Activated T-helper 2 cell treated with anti-CD3 and anti-CD28 coated beads, Interferon-gamma antibody, Interleukin-2, Interleukin-4, amounts not matched to agents 10 μg/mL and 5 μg/mL and 100 μg/mL, durations not matched to agents 14 hours and 24 hours and 36 hours (primary cell): ENCODE measurements at places on chromosomes 7 and 10. TPM values are rescaled to one million over a fixed set of nuclear protein-coding genes. Genes with fewer than 3 reads are reported as not detected.
A peak's percentile ranks its signal among the peaks of the same experiment; 100 is the strongest.

Gene C10orf71
- not detected in 2 replicates for total RNA-seq

Gene ITIH2
- total RNA-seq = not detected in 2 replicates

Gene SFTPA1
- not detected in 2 replicates for total RNA-seq

Gene PLCE1
- 0.02 TPM in 2 replicates for total RNA-seq

Gene ADRA2A
- not detected in 2 replicates for total RNA-seq

Gene SMO
- total RNA-seq = 0.64 and 0.89 TPM in 2 replicates

DNA sequence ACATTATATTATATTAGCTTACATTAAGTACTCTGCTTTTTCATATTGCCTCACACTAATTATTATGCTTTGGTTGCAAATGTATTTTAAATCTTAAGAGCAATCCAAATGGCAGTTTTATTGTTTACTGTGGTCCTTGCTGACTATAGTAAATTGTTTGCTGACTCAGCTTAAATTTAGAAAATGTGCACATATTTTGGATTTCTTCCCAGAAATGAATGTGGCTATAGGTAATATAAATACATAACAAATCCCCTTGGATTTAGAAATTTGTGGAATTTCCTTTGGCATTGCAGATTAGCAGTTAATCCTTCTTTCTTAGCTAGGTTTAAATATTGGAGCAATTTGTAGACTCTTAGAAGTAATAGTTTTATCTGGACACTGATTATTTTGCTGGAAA lies 565.8 kb downstream of the NRG3 start:
- no peak for DNase-seq
- H3K36me3 ChIP-seq = no peaks in the 10 kb centered on the region
- H3K27ac ChIP-seq = no peak overlapping the region

DNA sequence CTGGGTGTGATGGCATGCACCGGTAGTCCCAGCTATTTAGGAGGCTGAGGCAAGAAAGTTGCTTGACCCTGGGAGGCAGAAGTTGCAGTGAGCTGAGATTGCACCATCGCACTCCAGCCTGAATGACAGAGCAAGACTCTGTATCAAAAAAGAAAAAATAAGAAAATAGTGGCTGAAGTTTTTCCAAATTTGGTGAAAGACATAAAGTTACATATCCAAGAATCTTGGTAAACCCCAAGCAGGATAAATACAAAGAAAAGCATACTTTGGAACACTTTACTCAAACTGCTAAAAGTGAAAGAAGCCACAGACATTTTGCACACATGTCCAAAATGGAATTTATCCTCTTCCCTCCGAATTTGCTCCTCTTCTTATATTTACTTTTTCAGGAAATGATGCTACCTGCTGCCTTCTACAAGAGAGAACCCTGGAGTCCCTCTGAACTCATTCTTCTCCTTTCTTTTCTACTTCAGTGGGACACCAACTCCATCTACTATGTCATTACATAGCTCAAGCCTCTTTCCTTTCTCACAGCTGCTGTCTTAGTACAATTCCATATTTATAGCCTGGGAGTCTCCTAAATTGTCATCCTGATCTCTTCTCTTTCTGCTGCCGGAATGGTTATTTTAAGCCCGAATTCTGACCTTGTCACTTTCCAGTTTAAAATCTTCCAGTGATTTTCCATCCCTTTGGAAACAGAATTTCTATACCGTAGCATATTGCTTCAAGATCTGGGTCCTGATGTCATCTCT lies 17.3 kb upstream of the SMNDC1 start:
- H3K27ac ChIP-seq = no peak overlapping the region
- no peaks in the 10 kb centered on the region for H3K27me3 ChIP-seq

GRCh38 chr7:6165521-6166320 lies 106.7 kb downstream of the CYTH3 start:
- H3K4me1 ChIP-seq = peaks cover 11% of the 10 kb centered on the region
- no peaks in the 10 kb centered on the region for H3K27me3 ChIP-seq
- H3K27ac ChIP-seq = no peak overlapping the region
- H3K4me3 ChIP-seq = no peak overlapping the region
- no peak for DNase-seq

- no peak overlapping the region for H3K4me3 ChIP-seq
- DNase-seq = no peak
- H3K36me3 ChIP-seq = peaks cover 16% of the 10 kb centered on the region
- peak overlapping the region; percentile 6 for H3K27ac ChIP-seq
Observed at GRCh38 chr10:31000867-31001266, 30.8 kb downstream of the ZNF438 start.

GRCh38 chr7:19920166-19920565 lies 146.7 kb upstream of the TMEM196 start:
- H3K36me3 ChIP-seq = no peaks in the 10 kb centered on the region
- no peaks in the 10 kb centered on the region for H3K4me1 ChIP-seq
- no peak overlapping the region for H3K4me3 ChIP-seq
- DNase-seq = no peak
- no peaks in the 10 kb centered on the region for H3K27me3 ChIP-seq

GRCh38 chr7:4775848-4776623 lies 613 bp downstream of the AP5Z1 start:
- peak overlapping the region; percentile 96 for H3K27ac ChIP-seq
- H3K36me3 ChIP-seq = peaks cover 27% of the 10 kb centered on the region
- peak overlapping the region; percentile 95 for H3K4me3 ChIP-seq
- no peaks in the 10 kb centered on the region for H3K27me3 ChIP-seq

- no peaks in the 10 kb centered on the region for H3K36me3 ChIP-seq
- no peaks in the 10 kb centered on the region for H3K4me1 ChIP-seq
- no peak overlapping the region for H3K27ac ChIP-seq
- DNase-seq = no peak
Observed at GRCh38 chr10:74778436-74779094, 47.8 kb upstream of the KAT6B start.

GRCh38 chr7:132177708-132178401 lies 398.4 kb downstream of the PLXNA4 start:
- no peaks in the 10 kb centered on the region for H3K27me3 ChIP-seq
- H3K27ac ChIP-seq = no peak overlapping the region
- no peaks in the 10 kb centered on the region for H3K4me1 ChIP-seq
- H3K36me3 ChIP-seq = no peaks in the 10 kb centered on the region
- DNase-seq = no peak
- no peak overlapping the region for H3K4me3 ChIP-seq

DNA sequence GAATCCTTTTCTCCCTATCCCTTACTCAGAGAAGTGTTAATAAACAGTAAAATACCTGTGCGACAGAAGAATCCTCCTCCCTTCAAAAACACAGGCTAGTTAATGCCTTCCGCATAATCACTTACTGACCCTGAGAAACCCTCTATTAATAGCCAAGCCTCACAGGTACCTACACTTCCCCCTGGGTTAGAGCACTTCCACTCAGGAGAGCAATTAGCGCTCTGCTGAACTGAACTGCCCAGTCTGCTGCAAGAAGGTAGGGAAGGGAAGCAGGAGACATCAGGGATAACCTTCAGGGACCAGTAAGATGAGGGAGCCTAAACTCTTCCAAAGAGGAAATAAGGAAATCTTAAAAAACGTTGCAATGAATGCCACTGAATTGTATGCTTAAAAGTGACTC lies 39.6 kb downstream of the KIAA1549 start:
- DNase-seq = no peak
- no peak overlapping the region for H3K27ac ChIP-seq
- no peaks in the 10 kb centered on the region for H3K4me1 ChIP-seq
- peaks cover 28% of the 10 kb centered on the region for H3K27me3 ChIP-seq
- H3K4me3 ChIP-seq = no peak overlapping the region

DNA sequence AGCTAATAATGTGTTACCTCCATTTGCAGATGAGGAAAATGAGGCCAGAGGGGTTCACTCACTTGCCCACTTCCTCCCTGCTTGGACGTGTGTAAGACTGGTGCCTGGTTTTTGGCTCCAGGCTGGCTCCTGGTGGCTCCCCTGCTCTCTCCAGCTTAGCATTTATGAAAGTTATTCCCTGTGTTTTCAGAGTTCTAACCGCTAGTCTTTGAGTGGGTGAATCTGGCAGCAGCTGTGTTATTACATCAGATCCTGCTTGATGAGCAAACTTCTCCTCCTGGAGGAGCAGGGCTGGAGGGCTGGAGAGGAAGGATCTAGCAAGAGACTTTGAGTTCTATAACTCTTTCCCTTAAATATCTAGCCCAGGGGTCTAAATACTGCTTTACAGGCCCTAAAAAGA lies 80.9 kb upstream of the AGBL3 start:
- DNase-seq = no peak
- H3K4me1 ChIP-seq = peaks cover 30% of the 10 kb centered on the region
- no peaks in the 10 kb centered on the region for H3K36me3 ChIP-seq
- H3K27ac ChIP-seq = no peak overlapping the region

DNA sequence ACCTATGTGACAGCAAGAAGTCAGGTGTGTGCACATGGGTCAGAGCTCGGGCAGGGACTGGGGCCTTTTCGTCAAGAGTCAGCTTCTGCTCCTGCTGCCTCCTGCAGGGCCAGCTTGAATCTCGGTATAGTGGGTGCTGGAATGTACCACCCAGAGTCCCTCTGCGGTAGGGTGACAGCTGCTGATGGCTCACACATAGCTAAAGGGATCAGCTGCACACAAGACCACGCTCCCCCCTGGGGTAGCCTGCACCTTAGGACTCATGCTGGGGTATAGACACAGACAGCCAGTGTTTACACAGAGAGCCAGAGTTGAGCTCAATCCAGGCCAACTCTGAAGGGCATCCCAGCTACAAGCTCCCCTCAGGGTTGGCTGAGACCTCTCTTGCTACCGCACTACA lies 14.0 kb upstream of the COL13A1 start:
- no peaks in the 10 kb centered on the region for H3K36me3 ChIP-seq
- DNase-seq = no peak
- H3K27ac ChIP-seq = no peak overlapping the region
- H3K27me3 ChIP-seq = peaks cover 8% of the 10 kb centered on the region
- no peak overlapping the region for H3K4me3 ChIP-seq
- peaks cover 5% of the 10 kb centered on the region for H3K4me1 ChIP-seq

GRCh38 chr10:51369903-51370302 lies 295.6 kb downstream of the PRKG1 start:
- no peak overlapping the region for H3K4me3 ChIP-seq
- no peaks in the 10 kb centered on the region for H3K27me3 ChIP-seq
- no peak for DNase-seq
- H3K36me3 ChIP-seq = no peaks in the 10 kb centered on the region

- no peak overlapping the region for H3K27ac ChIP-seq
- H3K27me3 ChIP-seq = no peaks in the 10 kb centered on the region
- no peaks in the 10 kb centered on the region for H3K36me3 ChIP-seq
- DNase-seq = no peak
- H3K4me3 ChIP-seq = no peak overlapping the region
Observed at GRCh38 chr7:116011584-116011983, 19.0 kb downstream of the TFEC start.
